ENCODE measurements at places on chromosomes 3 and 15.

DNA sequence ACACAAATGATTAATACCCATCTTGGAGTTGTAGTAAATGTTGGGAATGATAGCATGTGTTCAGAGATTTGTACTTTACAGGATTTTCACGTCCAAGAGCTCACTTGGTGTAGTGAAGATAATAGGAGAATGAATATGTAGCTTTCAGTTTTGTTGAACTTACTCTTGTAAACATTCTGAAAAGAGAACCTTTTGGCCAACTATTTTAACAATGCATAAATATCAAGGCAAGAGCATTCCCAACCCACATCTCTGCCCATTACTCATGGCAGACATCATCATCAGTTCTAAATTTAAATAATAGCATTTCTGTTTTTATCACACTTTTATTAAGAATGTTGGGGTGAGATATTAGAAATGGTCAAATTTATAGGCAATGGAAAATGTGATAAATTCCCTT, 465.2 kb upstream of the TPRG1 start:
- DNase-seq = no peak

GRCh38 chr3:103319912-103320311, 885.1 kb downstream of the ZPLD1 start:
- DNase-seq = no peak

DNA sequence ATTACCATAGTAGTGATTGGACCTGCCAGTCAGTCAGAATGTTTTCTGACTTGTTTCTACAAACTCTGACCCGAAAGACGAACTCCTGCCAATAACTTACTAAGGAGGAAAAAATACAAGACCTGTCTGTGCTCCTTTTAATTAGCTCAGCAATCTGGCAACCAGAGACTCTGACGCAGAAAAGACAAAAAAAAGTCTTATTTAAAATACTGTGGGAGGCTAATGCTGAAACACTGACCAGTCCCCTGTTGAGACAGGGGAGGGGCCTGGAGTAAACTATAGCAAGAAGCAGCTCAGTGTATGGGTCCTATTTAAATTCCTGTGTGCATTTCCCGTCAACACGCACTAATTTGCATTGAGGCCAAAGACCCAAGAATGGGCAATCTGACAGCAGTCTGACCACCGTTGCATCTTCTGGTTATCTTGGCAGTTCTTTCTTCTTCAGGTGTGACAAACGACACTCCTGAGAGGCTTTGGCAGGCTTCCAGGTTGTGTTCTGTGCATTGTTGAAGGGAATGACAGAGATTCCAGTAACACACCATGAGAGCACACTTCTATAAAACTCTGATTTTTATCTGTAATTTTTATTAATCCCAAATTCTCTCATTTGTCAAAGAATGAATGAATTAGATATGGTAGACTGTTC, 1114.3 kb downstream of the IGSF11 start:
- DNase-seq = no peak

- no peak for DNase-seq
Observed at GRCh38 chr3:116056280-116056679, 389.0 kb downstream of the LSAMP start.

DNA sequence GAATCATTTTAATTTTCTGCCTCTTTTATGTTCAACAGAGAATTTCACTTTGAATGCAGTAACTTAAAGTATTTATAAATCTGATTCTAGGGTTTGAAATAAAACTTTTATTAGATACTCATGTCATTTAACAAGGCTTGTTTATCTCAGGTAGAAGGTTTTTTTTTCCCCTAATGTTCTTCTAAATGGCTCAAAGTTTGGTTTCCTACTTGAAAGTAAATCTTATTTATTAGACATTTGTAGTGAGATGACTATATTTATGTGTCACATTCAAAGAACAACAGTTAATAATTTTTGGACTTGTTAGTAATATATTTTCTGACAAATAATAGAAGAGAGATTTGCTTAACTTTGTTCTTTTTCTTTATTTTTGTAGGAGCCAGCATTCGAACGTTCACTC, 63.9 kb downstream of the NEO1 start:
- DNase-seq = no peak

DNA sequence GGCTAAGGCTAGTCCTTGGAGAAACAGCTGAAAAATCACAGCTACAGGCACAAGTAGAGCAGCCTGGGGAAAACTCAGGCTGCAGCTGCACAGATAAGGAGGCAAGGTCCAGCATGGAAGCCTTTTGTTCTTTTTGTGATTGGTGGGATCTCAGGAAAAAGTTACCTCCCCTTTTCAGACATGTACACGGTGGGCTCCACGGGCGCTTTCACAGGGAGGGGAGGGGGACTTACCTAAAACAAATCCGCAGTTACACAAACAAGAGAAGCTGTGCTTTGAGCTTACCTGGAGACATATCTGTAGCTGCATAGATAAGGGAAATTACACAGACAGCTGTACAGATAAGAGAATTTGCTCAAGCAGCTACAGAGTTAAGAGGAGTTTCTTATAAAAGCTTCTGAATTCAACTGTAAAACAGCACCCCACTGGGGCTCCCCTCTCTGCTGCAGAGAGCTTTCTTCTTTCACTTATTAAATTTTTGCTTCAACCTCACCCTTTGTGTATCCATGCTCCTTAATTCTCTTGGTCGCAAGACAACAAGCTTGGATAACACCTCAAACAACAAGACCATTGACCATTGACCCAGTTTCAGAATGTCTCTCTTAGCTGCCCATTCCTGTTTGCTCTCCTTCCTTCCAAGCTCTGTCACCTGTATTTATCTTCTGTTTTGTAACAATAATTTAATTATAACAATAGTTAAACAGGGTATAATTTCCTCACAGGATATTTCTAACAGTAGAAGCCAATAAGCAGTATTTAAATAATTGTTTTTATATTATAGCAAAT, 10.9 kb upstream of the CD200 start:
- DNase-seq = no peak

DNA sequence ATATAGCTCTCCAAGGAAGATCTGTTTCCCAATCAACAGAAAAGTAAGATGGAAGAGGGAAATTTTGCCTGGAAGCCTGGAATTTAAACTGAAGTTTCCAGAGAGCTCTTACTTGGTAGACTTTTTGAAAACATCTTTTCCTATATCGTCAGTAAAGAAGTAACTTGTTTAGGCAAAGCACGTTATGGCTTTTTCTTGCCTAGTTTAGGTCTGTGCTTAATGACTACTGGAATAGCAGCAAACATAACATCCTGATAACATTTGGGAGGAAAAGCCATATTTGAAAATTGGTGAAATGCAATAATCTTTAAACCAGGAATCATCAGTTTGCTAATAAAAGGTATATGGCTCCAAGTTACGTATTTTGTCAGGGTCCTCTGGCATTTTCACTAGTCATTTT, 160.4 kb upstream of the CGNL1 start:
- DNase-seq = no peak

DNA sequence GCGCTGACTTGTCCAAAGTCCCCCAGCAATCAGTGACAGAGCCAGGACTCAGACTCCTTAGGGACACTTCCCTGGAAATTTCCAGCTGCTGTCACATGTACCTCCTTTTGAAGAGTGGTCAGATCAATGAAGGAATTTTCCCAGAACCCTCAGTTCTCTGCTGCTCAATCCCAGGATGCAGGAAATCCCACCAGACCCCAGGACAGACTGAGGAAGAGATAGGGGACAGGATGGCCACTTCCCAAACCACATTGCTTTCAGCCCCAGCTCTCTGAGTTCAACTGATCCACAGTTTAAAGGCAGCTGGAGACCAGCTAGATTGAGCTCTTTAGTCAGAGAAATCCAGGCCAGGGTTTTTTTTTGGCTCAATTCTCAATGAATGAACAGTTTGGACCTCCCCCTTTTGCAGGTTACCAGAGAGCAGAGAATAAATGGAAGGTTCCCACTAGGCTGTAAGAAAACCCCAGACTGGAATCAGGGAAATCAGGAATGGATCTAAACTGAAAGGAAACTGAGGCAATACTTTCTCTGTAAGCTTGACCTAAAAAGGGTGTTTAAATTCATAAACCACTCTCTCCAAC, 1.5 kb downstream of the CYP1A1 start:
- DNase-seq = no peak

DNA sequence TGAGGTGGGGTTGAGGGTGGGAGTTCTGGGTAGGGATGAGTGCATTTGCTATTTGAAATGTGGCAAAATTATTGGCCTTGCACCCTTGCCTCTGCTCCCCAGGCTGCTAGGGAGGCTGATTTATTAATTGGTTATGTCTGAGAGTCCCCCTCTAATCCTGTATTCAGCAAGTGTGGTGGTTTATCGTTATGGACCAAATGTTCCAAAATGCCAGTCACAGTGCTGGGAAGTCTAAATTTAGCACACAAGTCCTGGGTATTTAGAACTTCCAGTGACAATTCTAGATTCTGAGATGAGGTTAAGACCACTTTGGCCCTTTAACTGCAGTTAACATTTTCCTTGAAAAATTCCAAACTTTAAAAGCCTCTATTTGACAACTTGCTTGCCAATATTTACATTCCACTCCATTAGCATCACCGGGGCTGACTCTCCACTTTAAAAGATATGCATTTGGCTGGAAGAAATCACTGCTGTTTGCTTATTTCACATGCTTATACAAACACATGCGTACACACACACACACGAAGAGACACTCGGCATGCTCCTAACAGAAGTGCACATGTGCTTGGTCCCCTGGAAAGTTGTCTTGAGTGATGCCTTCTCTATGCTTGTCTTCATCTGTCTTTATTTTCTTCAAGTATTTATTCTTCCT, 247.7 kb downstream of the IL20RB start:
- no peak for DNase-seq

DNA sequence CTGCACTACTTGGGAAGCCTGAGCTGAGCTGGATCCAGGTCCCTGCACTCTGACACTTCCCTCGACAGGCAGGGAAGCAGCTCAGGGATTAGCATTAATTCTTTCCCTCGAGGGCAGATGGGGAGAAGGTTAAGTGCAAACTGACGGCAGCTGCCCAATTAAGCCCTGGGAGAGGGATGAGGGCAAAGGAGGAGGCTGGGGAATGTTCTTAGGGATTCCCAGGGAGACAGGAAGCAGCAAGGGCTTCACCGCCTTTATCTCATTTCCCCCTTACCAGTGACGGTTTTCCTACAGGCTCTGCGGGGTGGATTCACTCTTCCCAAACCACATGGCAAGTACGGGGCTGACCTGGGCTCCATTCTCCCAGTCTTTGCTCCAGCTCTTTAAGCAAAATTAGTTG, 519.0 kb upstream of the PROK2 start:
- DNase-seq = no peak

- no peak for DNase-seq
Observed at GRCh38 chr3:144487011-144487410, 515.4 kb downstream of the DIPK2A start.

GRCh38 chr15:99605490-99605931, 39.7 kb downstream of the MEF2A start:
- DNase-seq = no peak

GRCh38 chr3:13617981-13618380, 69.1 kb downstream of the FBLN2 start:
- no peak for DNase-seq

DNA sequence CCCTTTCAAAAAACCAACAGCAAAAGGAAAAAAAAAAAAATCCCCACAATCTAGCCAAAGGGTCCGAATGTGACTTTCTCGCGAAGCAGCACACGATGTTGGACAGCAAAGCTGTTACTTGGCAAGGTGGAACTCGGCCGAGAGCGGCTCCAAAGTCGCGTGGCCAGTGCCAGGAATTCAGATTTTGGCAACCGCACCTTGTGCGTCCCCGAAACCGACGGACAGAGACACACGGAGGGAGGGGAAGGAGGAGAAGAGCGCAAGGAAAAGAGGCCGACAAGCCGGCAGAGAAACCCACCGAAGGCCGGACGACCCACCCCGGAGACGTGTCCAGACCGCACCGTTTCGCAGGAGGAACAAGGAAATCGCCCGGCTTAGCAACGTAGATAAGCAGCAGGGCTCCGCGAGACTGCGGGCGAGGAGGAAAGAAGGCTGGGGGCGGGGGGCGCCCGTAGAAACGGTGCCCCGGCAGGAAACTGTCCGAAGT, 517.3 kb downstream of the MECOM start:
- no peak for DNase-seq

GRCh38 chr3:185199206-185199605, 46.3 kb upstream of the C3orf70 start:
- DNase-seq = no peak

GRCh38 chr15:43913026-43913780, 86.4 kb downstream of the WDR76 start:
- DNase-seq = no peak

DNA sequence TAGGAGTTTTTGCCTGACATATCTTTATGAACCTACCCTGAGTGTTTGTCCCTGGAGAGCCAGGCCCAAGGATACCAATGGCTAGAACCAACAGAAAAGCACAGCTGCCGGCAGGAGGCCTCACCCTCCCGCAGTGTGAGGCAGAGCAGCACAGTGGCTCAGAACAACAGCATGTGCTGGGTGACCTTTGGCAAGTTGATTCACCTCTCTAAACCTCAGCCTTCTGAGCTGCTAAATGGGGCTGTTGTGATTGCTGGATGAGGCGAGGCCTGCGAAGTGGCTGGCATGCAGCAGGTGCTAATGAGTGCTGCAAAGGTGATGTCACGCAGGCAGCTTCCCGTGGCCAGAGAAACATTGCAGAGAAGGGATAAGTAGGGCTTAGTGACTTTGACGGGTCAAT, 23.3 kb downstream of the IDH2 start:
- no peak for DNase-seq

GRCh38 chr3:30733696-30734095, 127.3 kb downstream of the TGFBR2 start:
- DNase-seq = no peak

GRCh38 chr3:58535531-58536500, 1.2 kb downstream of the ACOX2 start:
- no peak for DNase-seq

- DNase-seq = no peak
Observed at GRCh38 chr3:156449710-156450574, 105.0 kb downstream of the SSR3 start.

- no peak for DNase-seq
Observed at GRCh38 chr15:85972805-85973540, 106.7 kb upstream of the AGBL1 start.

GRCh38 chr15:70761931-70762468, 1.4 kb downstream of the UACA start:
- DNase-seq = no peak

DNA sequence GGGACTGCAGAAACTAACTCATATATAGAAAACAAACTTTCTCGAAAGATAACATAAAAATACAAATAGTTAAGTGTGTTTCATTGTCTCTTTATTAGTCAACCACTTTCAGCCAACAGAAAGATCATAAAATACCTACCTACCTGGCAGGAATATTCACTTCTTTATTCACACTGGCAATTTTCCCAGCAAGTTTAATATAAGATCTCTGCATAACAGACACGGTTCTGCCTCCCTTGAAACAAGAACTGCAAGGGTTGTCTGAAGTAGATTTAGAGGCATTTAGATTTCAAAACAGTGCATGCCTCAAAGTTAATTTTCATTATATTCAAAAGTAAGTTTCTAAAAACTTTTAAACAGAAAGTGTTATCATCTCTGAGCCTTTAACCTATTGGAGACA, 7.1 kb downstream of the NPTN start:
- no peak for DNase-seq

GRCh38 chr3:133531981-133532380, 41.5 kb upstream of the CDV3 start:
- no peak for DNase-seq

- DNase-seq = no peak
Observed at GRCh38 chr15:61318802-61319525, 89.9 kb upstream of the RORA start.

Measured in stimulated activated CD8-positive, alpha-beta memory T cell treated with anti-CD3 and anti-CD28 coated beads, Interleukin-15, amount 100 ng/mL, for 4 hours (primary cell).